ENCODE measurements at places on chromosomes 16 and 17.
A peak's percentile ranks its signal among the peaks of the same experiment; 100 is the strongest.

GRCh38 chr16:4625560-4626159, 1.0 kb downstream of the MGRN1 start:
- no peak for DNase-seq

DNA sequence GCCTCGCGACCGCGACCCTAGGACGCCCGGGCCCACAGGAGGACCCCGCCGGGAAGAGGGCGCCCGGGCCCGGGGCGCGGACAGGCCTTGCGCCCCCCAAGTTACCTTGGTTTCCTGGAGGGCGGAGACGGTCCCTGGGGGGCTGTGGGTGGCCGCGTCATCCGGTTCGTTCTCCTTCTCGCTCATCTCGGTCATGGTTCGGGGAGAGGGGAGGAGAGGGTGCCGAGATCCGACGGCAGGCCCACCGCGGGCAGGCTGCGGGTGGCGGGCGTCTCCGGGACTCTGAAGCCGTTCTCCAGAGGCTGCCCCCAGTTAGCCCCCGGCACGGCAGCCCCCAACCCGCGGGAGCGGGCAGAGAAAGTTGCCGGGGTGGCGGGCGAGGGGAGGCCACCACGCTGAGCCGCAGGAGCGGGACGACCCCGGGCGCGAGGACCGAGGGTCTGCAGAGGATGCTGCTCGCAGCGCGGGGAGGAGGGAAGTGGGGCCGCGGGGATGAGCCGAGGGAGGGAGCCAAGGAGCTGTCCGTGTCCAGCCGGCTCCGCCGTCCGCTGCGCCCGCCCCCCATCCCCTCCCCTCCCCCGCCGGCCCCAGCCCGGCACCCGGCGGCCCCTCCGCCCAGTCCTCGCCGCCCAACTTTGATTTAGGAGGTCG, at the start of gene STAC2:
STAC2 (minus strand) TSS at position 638 of the 651 bp plus-strand sequence; CDS start at position 195, 443 bp downstream.
- no peak for DNase-seq

GRCh38 chr17:68328676-68329075, 37.4 kb downstream of the ARSG start:
- no peak for DNase-seq

GRCh38 chr17:46179375-46179999, 13.7 kb downstream of the KANSL1 start:
- DNase-seq, result no peak

- no peak for DNase-seq
These were observed 472.1 kb upstream of the C16orf82 start for GRCh38 chr16:26594666-26595065.

DNA sequence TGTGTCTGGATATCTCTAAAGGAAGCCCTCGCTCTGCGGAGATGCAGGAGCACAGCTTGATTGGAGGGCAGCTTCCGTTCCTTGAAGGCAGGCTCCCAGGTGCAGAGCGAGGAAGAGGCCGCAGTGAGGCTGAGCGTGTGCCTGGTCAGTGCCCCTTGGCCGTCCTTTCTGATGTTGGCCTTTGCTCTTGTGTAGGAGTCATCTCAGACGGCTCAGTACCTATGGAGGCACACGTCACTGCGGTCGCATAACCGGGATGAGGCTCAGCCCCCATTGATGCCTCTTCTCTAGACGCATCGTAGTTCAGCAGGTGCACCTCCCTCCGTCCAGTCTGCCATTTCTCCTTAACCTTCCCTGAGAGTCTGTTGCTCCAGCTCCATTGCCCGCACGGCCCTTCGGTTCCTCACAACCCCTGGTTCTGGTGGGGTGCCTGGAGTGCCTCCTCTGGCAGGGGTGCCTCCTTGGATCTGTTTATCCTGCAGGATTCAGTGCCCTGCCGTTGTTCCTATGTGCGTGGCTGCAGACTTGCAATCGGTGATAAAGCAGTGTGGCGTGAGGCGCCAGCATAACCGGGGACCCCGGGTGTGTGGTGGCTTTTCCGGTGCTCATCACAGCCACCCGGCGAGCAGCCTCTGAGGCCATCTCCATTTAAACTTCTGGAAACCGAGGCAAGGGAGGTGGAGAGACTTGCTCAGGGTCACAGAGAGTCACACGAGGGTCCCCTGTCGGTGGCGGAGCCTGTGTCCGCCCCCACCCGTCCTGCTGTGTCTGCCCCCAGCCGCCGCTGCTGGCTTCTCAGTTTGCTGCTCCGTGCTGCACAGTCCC, 188.8 kb upstream of the CHMP6 start:
- no peak for DNase-seq

DNA sequence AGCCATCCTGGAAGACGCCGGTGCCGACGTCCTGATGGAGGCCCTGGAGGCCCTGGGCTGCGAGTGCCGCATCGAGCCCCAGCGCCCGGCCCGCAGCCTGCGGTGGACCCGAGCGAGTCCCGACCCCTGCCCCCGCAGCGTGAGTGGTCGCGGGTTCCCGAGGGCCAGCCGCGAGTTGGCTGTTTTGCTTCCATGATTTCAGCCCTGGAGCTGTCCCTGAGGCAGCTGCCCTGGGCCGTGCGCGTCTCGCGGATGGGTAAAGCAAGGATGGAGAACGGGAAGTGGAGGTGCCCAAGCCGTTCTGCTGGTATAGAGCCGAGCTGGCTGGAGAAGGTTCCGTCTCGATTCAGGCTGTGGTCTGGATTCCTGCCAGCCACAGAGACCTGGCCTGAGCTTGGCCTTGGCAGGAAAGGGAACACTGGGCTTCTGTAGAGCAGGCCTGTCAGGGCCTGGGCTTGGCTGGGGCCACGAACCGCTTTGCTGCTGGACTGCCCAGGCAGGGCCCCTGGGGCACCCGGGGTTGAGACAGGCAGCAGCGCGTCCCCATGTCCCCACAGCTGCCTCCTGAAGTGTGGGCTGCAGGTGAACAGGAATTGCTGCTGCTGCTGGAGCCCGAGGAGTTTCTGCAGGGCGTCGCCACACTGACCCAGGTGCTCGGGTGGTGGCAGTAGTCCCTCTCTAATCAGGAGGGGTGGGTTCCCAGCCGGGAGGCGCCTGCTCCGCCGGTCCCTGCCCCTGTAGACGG, 941 bp upstream of the MRPS34 start:
- peak; percentile 17 for DNase-seq

DNA sequence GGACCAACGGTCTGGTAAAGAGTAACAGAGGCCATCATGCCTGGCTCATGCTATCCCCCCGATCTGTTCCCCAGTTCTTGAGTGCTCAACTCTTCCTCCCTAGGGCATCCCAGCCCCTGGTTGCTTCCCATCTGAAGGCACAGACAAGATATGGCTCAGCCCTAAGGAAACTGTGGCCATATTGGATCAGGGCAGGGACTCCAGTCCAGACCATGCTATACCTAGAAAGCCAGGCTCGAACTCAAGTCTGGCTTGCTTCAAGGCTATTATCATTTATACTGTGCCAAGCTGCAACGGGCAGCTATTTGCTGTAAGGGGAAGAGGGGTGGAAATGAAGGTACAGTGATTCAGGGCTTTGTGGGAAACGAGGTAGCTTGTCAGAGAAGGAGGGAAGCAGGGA, 2.8 kb downstream of the UBTF start:
- DNase-seq, result no peak

DNA sequence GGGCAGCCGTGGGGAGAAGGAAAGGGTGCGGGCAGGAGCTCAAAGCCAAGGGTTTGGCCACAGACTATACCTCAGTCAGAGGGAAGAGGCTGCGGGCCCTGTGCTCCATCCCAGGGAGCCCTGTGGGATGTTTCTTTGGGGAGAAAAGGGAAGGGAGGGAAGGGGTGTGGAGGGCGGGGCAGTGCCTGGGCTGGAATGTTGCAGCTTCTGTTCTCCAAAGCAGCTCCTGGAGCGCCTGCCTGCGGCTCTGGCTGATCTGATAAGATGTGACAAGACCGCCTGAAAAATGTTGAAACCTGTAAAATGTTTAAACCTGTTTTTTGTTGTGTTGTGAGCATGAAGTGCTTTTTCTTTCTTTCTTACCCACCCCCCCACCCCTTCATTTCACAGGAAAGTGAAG, 32.8 kb downstream of the WNT3 start:
- no peak for DNase-seq

GRCh38 chr16:13606804-13607203, 313.1 kb upstream of the ERCC4 start:
- DNase-seq, result no peak

DNA sequence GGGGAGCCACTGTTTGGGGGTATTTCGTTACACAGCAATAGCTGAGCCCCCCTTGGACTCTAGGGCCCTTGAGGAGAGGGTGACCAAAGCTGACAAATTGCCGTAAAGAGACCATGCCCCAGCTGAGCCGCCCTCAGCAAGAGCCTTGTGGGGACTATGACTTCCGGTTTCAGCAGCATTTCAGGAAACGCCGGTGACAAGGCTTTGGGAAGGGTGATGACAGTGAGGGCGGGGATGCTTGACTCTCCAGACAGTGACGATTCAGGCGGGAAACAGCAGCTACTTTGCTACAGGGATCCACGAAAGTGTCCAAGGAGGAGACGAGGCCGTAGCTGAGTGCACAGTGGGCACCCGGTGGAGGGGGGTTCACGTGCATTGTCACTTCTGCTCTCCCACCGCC, 360.8 kb downstream of the C16orf95 start:
- DNase-seq, result no peak

DNA sequence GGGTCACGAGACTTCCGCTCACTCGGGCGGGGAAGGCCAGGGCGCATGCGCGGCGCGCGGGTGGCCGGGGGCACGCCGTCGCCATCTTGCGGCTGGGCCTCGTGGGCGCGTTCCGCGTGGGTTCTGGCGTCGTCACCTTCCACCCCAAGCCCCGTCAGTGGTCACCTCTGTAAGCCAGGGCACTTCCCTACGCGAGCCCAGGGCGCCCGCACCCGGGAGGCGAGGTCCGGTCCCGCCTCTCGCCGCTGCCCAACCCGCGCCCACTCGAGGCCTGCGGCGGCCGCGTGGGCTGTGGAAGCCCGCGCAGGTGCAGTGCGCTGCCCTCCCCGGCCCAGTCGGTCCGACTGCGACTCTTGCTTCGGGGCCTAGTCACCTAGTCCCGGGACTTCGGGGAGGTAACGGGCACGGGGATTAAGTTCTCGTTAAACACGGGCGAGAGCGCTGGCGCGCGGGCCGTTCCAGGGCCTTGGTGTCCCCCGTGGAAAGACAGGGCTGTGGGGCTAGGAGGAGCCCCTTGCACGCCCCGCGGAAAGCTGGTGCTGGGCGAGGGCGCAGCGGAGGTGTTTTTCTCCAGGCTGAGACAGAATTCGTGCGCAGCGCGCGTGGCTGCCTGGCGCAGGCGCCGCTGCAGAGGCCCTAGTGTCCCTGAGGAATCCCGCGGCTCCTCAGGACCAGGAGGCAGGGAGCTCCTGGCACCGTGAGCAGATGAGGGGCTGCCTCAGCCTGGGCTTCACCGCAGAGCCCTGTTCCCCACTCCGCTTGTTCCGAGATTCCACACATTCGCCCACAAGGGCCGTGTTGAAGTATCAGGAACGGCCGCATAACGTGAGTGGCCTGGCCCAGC, 472 bp upstream of the ARHGDIA start:
- DNase-seq, result peak; percentile 95

- DNase-seq, result peak; percentile 97
These were observed 162.7 kb upstream of the CDC42EP4 start for GRCh38 chr17:73474370-73474988.
